Stimulated activated CD4-positive, alpha-beta T cell treated with anti-CD3 and anti-CD28 coated beads, TNF-alpha, amount 100 ng/mL, for 4 hours (primary cell): ENCODE measurements at places on chromosomes 1 and 21.

DNA sequence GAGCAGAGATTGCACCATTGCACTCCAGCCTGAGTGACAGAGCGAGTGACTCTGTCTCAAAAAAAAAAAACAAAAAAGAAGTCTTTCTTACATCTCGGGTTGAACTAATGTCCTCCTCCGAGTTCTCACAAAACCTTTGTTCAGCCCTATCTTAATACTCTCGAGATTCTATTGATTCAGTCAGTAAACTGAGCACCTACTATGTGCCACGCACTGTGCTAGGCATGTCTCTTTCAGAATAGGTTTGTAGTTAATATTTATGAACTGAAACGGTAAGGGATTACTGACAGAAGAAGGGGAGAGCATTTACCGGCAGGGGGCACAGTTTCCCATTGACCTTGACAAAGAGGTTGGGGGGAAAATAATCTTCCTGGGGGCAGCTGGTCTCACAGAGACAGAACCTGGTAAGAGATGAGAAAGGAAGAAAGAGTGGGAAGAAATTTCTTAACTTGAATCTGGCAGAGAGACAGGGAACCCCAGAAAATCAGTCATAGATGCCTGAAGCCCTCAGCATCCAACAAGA, 3.4 kb downstream of the PIAS3 start:
- DNase-seq = no peak

GRCh38 chr21:15122241-15122640, 57.4 kb upstream of the NRIP1 start:
- DNase-seq = no peak

DNA sequence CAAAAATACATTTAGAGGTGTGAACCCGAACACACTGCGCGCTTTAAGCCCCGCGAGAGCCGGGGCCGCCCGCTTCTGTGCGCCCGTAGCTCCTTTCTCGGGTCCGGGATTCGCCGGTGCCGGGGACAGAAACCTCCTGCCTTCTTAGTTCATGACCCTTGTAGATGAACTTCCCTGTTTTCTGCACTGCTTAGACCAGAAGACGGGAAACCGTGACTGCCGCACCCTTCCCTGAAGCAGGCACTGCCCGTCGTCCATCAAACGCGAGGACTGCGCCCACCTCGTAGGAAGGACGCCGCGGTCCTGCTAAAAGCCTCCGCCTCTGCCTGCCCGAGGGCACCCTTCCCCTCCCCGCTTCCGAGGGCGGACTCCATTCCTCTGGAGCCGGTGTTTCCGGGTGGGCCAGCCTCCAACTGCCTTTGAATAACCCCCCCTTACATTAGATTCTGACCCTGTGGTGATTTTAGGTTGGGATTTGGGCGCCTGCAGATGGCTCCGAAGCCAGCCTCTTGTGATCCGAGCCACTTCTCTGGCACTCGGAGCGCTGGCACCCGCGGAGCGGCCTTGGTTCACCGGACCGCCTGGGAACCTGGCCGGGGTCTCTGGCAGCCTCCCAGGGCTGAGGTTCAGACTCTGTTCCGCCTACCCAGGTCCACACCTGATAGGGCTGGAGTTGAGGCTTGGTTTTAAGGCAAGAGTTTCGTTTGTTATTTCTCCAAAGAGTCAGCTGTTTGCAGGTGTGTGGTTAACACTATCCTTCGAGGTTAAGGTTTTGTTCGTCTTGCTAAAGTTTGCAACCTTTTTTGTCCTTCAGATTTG, 1.2 kb upstream of the PTTG1IP start:
- peak; percentile 19 for DNase-seq

DNA sequence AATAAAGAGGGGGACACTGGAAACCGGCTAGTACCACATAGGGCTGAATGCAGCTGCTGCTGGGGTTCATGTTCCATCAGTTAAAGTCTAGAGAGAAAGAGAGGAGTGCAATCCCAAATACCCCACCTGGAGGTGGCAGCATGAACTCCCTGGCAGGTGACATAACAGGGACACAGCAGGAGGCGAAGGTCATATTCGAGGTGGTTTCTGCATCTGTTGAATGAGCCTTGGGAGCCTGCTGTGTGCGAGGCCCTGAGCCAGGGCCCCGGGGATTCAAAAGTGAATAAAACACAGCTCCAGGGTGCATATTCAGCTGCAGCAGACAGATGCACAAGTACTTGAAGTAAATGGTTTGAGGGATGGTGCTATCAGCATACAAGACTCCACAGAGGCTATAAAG, 456.8 kb downstream of the SETD4 start:
- DNase-seq = no peak

- no peak for DNase-seq
These were observed 145.5 kb downstream of the TIAM1 start for GRCh38 chr21:31198575-31198974.

GRCh38 chr1:153365696-153366095, 8.0 kb downstream of the S100A9 start:
- no peak for DNase-seq

DNA sequence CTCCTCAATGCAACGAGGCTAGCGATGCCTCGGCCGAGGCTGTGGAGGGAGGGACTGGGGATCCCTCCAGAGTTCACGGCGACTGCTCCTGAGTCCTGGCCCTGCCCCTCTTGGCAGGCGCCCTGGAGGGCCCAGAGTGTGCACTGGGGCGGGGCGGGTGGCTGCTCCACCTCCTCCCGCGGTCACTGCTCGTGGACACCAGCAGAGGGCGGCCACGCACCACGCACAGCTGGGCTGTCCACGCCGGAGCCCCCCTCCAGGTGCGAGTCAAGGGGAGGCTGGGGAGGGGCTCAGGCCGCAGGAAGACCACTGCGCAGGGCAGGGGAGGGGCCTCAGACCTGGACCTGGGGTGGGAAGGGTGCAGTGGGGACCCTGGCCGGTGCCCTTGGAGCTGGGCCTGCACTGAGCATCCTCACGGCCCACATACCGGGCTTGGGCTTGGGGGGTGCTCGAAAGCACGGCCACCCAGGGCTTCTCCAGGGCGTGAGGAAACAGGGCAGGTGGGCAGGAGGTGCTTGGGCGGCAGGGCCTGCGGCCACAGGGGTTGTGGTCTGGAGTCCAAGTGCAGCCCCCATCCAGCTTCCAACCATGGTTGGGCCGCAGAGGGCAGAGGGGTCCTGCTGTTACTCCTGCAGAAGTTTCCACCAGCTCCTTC, 20.6 kb upstream of the TTC34 start:
- peak; percentile 13 for DNase-seq

DNA sequence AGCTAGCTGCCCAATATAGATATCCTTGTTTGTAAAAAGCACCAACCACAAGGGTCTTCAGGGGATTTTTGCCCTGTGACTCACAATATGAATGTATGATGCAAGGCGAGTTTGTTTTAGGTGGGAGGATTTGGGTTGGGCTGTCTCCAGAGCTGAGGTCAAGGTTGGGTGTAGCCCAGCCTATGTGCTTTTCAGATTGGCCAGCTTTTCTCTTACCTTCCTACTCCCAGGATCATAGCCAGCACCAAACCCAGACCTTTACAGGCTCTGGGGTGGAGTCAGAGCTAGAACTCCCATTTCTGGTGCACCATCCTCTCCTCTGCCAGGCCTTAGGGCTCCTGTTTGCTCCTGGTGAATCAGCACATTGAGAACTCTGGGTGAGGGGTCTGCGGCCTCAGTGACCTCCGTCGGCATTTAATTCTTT, 55.6 kb upstream of the GCLM start:
- DNase-seq = no peak

DNA sequence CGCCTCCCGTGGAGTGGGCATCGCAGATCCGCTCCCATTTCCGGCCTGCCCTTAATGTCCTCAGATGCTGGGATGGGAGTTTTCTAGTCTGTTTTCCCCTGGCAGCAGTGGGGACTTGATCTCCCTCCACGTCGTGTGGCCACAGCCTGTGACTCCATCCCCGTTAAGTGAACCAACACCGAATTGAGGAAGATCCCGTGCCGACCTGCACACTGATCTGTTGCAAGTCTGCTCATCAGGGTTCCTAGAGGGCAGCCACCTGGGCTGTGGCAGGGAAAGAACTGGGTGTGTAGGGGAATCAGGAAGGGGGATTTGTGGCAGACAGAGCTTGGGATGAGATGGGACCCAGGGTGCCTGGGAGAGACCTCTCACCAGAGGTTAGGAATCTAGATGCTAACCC, 23.3 kb upstream of the CDK18 start:
- no peak for DNase-seq

DNA sequence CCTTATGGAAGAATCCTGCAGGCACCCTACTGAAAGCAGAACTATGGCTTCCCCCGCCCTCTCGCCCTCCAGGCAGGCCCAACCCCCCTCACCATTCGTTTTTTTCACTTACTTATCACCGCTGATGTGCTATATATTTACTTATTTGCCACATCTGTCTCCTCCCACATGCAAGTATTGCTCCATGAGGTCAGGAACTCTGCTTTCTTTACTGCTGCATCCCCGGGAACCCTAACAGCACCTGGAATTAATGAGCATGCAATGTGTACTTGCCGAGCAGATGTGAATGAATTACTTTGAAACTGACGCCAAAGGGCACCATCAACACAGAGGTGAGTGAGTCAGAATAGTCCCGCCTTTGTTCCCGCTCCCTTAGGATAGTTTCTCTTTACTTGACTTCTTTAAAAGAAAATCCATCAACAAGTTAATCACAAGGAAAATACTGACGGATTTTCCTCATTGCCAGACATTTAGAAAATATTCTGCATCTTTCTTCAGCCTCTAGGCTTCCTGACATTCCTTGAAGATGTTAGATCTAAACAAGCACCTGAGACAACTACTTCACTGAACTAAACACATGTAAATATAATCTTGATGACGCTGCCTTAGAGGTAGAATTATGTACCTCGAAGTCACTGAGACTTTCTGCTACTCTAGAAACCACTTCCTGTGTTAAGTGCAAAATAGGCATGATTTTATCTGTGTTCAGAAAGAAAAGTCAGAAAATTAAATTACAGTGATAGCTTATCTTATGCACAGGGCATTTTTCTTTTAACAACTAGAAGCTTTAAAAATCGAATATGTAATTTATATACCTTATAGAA, 17.5 kb upstream of the RAB4A start:
- DNase-seq = no peak

DNA sequence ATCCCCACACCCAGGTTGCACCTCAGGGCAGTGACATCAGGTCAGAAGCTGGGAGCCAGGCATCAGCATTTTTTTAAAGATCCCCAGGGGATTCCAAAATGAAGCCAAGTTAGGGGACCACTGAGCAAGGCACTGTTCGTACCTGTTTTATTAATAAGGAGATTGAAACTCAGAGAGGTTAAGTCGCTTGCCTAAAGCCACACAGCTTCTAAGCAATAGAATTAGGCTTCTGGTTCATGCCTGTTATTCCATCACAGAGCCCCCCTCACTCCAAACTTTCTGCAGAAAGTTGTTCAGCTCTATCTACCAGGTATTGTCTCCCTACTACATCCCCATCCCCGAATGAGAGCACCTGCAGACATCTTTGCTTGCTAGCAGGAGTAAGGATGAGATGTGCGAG, 28.7 kb downstream of the KCNN3 start:
- no peak for DNase-seq

DNA sequence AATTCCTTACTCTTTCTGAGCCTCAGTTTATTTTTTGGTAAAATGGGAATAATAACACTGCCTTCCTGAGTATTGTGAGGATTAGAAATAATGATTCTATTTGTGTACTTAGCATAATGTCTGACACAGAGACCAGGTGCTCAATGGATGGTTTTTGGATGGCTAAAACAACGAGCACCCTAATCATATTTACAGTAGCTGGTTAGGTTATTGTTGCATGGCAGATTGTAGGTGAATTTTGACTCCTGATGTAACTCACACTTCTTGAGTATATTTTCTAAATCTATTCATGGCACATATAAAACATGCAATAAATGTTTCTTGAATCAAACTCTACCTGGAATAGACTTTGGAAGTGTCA, 11.9 kb upstream of the DUSP10 start:
- DNase-seq = no peak

DNA sequence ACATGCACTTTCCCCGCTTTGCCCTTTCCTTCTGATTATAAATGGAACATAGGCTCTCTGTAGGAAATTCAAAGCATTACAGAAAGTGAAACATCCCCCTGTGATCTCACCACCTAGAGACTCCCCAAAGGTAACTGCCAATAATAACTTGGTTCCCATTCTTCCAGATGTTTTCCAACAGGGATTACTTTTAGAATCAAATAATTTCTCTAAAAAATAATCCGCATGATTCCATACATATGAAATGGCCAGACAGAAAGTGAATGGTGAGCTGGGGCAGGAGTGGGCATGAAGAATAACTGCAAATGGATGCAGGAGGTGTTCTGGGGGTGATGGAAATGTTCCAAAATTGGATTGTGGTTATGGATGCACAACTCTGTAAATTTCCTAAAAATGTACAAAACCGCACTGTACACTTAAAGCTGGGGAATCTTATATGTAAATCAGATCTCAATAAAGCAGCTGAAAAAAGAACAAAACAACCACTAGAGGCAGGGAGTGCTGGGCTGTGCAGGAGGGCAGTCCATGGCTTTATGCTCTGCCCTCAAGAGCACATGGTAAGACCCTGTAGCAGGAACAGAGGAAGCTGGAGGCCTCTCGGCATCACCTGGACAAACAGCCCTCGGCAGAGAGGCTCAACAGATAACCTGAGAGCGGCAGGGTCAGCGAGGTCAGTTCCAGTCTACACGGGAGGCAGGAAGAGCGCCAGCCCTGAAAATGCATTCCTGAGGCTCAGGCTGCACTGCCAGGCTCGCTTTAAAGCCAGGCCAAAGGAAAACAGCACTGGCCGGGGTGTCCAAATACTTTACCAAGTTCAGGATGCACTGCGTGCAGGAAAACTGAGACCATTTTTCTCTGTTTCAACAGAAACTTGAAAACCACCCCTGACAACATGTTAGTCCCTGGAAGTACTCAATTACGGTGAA, 39.7 kb downstream of the CAPZB start:
- DNase-seq = no peak

- DNase-seq = no peak
These were observed 43.5 kb upstream of the NRDC start for GRCh38 chr1:51922040-51922439.

DNA sequence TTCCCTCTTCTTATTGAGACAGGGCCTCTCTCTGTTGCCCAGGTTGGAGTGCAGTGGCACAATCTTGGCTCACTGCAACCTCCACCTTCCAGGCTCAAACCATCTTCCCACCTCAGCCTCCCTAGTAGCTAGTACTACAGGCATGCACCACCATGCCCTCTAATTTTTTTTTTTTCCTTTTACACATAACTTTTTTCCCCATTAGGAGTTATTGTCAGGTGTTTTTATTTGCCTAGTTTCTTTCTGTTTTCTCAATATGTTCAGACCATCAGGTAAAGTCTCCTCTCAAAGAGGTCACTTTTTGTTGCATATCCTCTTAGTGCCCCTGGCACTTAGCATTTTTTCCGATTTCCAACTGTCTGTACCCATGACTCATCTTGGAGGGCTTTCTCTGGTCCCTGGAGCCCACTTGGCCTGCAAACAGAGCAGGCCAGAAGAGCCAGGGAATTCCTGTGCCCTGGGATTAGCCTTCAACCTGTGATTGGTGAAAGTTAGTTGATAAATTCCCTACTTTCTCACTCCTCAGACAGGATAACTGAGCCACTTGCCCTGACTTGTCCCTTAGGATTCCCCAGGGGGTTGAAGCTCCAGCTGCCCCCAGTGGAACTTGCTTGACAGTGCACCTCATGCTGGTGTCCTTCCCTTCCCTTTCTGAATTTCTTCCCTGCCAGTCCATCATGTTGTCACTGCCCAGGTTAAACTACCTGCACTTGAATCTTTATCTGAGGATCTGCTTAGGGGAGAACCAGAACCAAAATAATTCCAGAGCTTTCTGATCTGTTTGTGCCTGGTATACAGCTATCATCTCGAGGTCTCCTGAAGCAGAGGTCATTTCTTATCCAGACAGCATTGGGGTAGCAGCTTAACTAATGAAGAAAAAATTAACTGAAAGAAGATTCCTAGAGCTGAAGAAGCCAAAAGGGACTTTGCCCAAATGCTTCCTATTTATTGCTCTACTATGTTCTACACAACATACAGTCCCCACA, 2.4 kb downstream of the NTPCR start:
- no peak for DNase-seq
